ENCODE measurements at places on chromosomes 5 and 9. TPM values are rescaled to one million over a fixed set of nuclear protein-coding genes. Genes with fewer than 3 reads are reported as not detected.
A peak's percentile ranks its signal among the peaks of the same experiment; 100 is the strongest.

DNA sequence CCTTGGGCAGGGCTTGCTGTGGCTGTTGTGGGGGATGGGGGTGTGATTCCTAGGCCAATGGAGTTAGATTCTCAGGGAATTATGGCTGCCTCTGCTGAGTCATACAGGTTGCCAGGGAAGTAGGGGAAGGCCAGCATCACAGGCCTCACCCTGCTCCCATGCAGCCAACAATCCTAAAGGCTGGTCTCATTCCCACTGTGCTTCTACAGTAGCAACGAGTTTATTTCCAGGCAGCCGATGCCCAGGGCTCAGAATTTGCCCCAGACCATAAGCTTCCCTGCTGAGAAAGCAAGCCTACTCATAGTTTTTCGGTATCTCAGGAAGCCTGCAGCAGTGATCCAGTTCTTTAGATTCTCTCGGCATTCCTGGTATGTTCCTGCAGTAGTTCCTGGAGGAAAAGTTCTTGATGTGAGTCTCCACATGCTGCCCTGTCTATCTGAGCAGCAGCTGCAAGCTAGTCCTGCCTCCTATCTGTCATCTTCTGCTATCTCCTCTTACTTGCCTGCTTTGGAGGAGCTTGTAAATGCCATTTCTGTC is 59.3 kb upstream of the SELENOP start:
- H3K27ac ChIP-seq, result no peak overlapping the region
- DNase-seq, result no peak

- H3K4me1 ChIP-seq, result no peaks in the 10 kb centered on the region
- no peak overlapping the region for H3K27ac ChIP-seq
- H3K27me3 ChIP-seq, result peaks cover 11% of the 10 kb centered on the region
- no peaks in the 10 kb centered on the region for H3K36me3 ChIP-seq
- no peak for DNase-seq
Measured at GRCh38 chr5:116600876-116601275, 26.3 kb upstream of the SEMA6A start.

GRCh38 chr5:156991714-156992113 is 28.7 kb upstream of the TIMD4 start:
- H3K27ac ChIP-seq, result no peak overlapping the region
- DNase-seq, result no peak
- no peaks in the 10 kb centered on the region for H3K4me1 ChIP-seq

DNA sequence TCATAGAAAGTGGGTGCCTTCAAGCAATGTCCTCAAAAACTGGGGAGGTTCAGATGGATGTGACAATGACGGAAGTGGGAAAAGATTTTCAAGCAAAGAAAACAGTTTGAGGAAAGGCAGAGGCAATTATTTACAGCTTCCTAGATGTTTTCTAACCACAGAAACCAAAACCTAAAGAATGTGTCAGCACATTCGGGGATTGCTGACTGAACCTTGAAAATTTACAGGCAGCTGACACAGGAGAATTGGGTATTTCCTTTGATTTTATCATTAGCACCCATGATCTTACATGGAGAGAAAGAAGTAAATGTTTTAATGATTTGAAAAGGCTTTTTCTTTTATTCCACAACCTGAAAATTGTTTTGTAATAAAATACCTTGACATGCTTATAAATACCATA is 369.0 kb downstream of the ACTL7B start:
- H3K4me3 ChIP-seq, result no peak overlapping the region
- no peak overlapping the region for H3K27ac ChIP-seq
- no peaks in the 10 kb centered on the region for H3K27me3 ChIP-seq
- no peaks in the 10 kb centered on the region for H3K4me1 ChIP-seq
- H3K36me3 ChIP-seq, result no peaks in the 10 kb centered on the region

- no peak overlapping the region for H3K27ac ChIP-seq
- H3K36me3 ChIP-seq, result no peaks in the 10 kb centered on the region
- no peak overlapping the region for H3K4me3 ChIP-seq
- no peaks in the 10 kb centered on the region for H3K27me3 ChIP-seq
- H3K4me1 ChIP-seq, result no peaks in the 10 kb centered on the region
Measured at GRCh38 chr5:11048760-11049159, 287.7 kb upstream of the DAP start.

DNA sequence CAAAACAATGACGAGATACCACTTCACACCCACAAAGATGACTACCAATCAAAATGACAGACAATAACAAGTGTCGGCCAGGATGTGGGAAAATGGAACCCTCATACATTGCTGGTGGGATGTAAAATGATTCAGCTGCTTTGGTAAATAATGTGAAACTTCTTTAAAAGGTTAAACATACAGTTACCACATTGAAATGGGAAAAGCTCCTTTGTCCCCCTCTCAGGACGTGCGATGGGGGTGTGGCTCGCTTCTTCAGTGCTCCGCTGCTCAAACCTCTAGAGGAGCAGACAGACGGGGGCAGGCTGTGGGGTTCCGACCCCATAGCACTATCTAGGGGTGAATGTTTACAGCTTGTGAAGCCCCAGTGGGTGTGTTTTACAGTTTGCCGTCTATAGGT is 8.0 kb upstream of the PLPP6 start:
- H3K27ac ChIP-seq, result no peak overlapping the region
- peak overlapping the region; percentile 22 for H3K4me3 ChIP-seq
- no peaks in the 10 kb centered on the region for H3K4me1 ChIP-seq
- no peaks in the 10 kb centered on the region for H3K36me3 ChIP-seq

- no peak overlapping the region for H3K27ac ChIP-seq
- H3K4me1 ChIP-seq, result peaks cover 12% of the 10 kb centered on the region
- no peaks in the 10 kb centered on the region for H3K27me3 ChIP-seq
- H3K4me3 ChIP-seq, result no peak overlapping the region
- DNase-seq, result no peak
Measured at GRCh38 chr9:694092-694402, 147.4 kb upstream of the DMRT1 start.

- peak; percentile 71 for DNase-seq
- no peak overlapping the region for H3K4me3 ChIP-seq
- H3K4me1 ChIP-seq, result peaks cover 13% of the 10 kb centered on the region
Measured at GRCh38 chr5:169302491-169303118, 1.7 kb upstream of the SLIT3 start.

DNA sequence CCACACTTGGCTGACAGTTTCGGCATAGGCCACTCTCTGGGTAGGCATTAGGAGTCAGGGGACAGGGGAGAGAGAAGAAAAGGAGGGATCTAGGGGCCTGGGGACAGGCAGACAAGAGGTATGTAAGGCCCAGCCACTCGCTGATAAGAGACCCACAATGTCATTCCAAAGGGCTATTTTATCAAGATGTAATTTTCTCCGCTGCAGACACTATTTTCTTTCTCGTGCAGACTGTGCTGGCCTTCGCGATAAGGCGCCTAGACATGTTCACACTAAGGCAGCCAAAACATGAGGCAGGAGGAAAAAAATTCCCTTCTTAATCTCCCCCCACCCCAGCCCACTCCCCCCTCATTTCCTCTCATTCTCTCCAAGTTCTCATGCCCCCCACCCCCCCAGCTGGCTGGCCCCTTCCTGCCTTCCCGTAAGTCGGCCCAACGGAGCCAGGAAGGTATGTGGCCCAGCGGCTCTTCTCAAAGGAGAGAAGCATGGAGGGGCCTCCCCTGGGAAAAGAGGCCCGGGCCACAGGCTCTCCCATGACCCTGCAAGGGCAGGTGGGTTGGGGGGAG is 44.9 kb upstream of the SYNPO start:
- no peak for DNase-seq
- H3K4me3 ChIP-seq, result no peak overlapping the region
- no peak overlapping the region for H3K27ac ChIP-seq
- no peaks in the 10 kb centered on the region for H3K36me3 ChIP-seq
- no peaks in the 10 kb centered on the region for H3K27me3 ChIP-seq

Gene LRRTM2
- 0.23 TPM for total RNA-seq

Gene DAB2IP
- 0.74 TPM for total RNA-seq

Gene OR1Q1
- total RNA-seq, result not detected

Gene IFNA8
- total RNA-seq, result not detected

Gene EFNA5
- 0.35 TPM for total RNA-seq
